ENCODE measurements at places on chromosomes 3 and 15.

DNA sequence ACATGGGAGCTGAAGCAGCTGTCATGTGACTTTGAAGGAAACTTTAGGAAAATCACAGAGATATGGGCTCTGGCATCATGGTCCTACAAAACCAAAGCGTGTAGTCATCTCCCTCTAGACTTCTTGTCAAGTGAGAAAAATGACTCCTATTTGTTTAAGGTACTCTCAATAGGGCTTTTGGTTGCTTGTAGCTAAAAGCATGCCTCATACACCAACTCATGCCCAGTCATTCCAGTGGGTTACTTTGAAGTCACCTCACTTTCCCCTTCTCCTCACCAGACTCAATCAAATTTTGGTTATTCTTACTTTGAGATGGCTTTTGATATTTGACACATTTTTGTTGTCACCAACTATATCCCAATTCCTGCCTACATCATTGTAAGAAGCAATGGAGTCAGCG lies 81.6 kb downstream of the BOC start:
- no peak for DNase-seq

GRCh38 chr3:48516571-48516970 lies 12.6 kb upstream of the SHISA5 start:
- DNase-seq = no peak

- DNase-seq = no peak
Observed at GRCh38 chr3:187122261-187122660, 17.0 kb downstream of the RPL39L start.

GRCh38 chr15:69979262-69979661 lies 118.5 kb downstream of the TLE3 start:
- DNase-seq = peak; percentile 78

DNA sequence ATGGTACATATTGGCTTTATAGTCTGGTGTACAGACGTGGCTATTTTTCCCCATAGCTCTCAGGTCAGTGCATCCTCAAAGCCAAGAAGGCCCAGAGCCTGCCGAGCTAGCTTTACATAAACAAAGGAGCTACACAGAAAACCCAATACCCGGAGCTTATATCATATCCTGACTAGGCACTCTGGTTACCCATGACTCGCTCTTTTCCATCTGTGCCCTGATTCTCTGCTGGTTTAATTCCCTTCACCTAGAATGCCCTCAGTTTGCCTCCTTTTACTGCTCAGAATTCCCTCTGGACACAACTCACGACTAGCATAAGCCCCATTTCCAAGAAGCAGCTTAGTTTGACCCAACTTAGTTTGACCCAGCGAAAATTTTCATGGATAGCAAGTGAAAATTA lies 110.8 kb downstream of the TIGIT start:
- no peak for DNase-seq

DNA sequence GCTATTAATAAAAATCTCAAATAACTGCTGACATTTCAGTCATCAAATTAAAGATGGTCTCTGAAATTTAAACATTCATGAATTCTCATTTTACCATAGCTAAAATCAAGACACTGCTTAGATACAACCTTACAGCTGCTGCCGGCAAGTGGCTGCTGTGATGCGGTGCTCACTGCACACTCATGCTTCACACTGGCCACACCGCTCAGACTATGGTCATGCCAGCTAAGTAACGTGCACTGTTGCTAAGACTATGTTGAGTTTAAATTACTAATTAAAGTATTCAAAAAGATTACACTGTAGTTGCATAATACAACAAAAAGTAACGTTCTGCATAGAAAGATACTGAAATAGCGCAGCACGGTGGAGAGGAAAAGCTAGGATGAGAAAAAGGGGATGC lies 12.1 kb downstream of the ATP13A3 start:
- no peak for DNase-seq

GRCh38 chr3:115361806-115362205 lies 214.7 kb upstream of the ZBTB20 start:
- DNase-seq = no peak

DNA sequence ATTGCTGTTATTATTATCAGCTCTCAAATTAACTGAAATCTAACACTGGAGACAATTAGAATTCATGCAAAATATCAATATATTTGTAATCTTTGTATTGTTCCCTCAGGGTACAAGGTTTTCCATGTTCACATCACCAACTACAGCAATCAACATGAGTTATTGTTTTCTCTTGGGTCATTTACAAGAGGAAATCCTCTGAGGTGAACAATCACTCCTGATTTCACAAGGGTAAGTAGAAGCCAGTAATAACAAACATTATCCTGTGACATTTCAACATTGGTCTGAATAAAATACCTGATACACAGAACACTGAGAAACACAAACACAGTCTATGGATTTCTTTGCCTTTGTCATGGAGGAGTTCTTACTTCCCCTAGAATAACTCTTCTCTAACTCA lies 174.0 kb downstream of the SUCNR1 start:
- no peak for DNase-seq

- DNase-seq = no peak
Observed at GRCh38 chr3:171293142-171293782, 166.9 kb downstream of the TNIK start.

GRCh38 chr3:31980530-31981205 lies 394 bp downstream of the OSBPL10 start:
- DNase-seq = no peak

- no peak for DNase-seq
Observed at GRCh38 chr3:9786209-9786739, 6.0 kb downstream of the TADA3 start.

- DNase-seq = no peak
Observed at GRCh38 chr3:52086461-52086860, 30.1 kb upstream of the DUSP7 start.

GRCh38 chr15:25721605-25721955 lies 141.5 kb downstream of the ATP10A start:
- no peak for DNase-seq

- DNase-seq = no peak
Observed at GRCh38 chr3:108190346-108190745, 31.9 kb downstream of the IFT57 start.

DNA sequence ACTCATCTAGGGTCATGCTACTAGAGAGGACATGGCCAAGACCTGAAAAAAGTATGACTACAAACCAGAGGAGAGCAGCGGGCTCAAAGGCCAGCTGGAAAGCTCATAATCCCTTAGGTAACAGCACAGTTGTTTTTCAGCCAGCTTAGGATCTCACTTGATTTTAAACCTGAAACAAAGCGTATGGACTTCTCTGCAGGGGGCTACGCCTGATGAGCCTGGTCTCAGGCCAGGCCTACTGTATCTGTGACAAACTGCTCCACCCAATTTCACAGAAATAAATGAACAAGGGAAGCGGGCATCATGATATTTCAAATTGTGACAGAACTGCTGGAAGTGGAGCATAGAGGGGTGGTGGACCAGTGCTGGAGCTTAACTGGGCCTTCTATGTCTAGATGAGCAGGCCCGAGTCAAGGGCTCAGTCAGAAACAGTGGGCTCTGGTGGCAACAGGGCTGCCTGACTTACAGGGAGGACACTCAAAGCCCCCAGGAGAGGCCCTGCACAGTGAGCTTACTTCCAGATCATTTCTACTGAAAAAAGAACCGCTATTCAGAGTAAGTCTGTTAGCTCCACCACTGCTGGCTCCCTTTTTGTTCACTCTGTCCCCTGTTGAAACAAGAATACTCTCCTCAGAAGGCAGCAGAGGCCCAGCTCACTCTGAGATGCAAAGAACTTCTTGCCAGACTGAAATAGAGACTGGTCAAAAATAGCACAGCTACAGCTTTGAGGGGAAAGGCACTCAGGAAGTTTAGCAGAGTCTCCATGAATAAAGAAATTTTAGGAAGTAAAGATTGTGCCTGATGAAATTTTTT lies 47.0 kb downstream of the LRIG1 start:
- DNase-seq = no peak

- no peak for DNase-seq
Observed at GRCh38 chr3:21017115-21017852, 733.7 kb downstream of the ZNF385D start.

DNA sequence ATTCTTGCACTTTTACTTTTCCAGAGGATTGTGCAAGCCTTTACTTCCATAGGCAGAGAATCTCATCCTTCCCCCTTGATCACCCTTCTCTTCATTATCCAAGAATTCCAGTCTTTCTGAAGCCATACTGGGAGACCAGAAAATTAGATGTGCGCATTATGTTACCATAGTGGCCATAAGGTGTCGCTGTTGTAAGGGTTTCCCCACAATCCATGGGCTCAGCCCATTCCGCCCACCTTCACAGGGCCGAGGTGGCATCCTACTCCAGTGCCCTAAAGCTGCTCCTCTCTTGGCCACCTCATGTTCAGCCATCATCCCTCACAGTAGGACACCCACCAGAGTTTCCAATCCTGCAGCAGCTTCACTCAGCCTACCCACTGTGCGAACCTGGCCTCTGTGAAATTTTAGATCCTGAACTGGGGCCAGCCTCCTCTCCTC lies 35.0 kb downstream of the CTSH start:
- DNase-seq = peak; percentile 27

DNA sequence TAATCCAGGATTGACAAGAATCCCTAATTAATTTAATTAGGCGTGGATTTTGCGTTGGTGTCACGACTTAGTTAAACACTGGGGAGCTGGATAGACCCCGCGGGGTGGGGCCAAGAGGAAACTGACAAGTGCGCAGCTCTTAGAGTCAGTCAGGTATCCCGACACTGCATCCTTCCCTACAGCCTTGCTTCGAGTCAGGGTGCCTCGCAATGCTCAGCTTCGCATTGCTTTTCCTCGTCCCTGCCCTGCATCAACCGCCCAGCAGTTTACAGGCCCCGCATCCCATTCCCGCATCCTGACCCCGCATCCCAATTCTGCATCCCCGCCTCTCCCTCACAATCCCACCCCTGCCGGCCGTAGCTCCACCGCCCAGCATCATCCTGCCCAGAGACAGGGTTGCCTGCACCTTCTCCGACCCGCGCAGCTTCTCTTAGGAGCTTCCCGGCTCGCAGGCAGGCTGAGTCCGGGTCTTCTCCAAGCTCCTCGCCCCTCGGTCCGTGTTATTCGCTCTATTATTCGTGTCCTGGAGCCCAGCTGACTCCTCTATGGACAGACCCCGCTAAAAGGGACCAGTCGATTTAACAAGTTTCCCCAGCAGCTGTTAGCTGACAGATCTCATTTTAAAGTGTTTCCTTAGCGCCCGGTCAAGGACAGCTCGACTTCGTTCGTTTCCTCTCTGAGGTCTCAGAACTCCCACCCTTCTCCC lies 699 bp upstream of the SHOX2 start:
- no peak for DNase-seq

- no peak for DNase-seq
Observed at GRCh38 chr15:99943466-99943865, 210.2 kb upstream of the LYSMD4 start.

GRCh38 chr15:58521293-58521991 lies 89.7 kb downstream of the LIPC start:
- peak; percentile 94 for DNase-seq

DNA sequence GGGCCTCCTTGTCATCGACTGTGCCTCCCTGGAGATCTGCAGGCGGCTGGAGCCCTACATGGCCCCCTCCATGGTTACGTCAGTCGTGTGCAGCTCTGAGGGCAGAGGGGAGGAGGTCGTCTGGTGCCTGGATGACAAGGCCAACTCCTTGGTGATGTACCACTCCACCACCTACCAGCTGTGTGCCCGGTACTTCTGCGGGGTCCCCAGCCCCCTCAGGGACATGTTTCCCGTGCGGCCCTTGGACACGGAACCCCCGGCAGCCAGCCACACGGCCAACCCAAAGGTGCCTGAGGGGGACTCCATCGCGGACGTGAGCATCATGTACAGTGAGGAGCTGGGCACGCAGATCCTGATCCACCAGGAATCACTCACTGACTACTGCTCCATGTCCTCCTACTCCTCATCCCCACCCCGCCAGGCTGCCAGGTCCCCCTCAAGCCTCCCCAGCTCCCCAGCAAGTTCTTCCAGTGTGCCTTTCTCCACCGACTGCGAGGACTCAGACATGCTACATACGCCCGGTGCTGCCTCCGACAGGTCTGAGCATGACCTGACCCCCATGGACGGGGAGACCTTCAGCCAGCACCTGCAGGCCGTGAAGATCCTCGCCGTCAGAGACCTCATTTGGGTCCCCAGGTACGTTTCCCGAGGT lies 146.5 kb downstream of the LRRK1 start:
- DNase-seq = no peak

- no peak for DNase-seq
Observed at GRCh38 chr15:65365229-65365628, 12.6 kb downstream of the IGDCC3 start.

All from SJSA1 (cell line).